ENCODE measurements at places on chromosomes 5 and 9. TPM values are rescaled to one million over a fixed set of nuclear protein-coding genes. Genes with fewer than 3 reads are reported as not detected.

DNA sequence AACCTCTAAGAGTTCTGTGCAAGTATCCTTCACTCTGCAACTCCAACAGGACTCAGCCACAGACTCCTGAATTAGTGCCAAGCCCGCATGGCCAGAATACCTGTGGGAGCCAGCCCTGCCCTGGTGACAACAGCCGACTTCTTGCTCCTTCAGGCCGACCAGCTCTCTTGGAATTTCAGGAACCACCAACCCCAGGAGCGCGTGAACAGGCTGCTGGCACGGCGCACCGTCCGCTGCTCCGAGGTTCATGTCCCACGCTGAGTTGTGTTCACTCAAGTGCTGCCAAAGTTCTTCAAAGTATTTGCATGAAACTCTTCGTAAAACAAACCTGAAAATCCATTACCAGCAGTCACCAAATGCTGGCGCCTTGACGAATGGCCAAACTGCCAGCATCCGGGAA, 232.8 kb downstream of the NR2F1-AS1 start:
- peak; percentile 13 for DNase-seq
- no peak overlapping the region for H3K4me3 ChIP-seq
- H3K4me1 ChIP-seq, result no peaks in the 10 kb centered on the region
- H3K27me3 ChIP-seq, result no peaks in the 10 kb centered on the region

DNA sequence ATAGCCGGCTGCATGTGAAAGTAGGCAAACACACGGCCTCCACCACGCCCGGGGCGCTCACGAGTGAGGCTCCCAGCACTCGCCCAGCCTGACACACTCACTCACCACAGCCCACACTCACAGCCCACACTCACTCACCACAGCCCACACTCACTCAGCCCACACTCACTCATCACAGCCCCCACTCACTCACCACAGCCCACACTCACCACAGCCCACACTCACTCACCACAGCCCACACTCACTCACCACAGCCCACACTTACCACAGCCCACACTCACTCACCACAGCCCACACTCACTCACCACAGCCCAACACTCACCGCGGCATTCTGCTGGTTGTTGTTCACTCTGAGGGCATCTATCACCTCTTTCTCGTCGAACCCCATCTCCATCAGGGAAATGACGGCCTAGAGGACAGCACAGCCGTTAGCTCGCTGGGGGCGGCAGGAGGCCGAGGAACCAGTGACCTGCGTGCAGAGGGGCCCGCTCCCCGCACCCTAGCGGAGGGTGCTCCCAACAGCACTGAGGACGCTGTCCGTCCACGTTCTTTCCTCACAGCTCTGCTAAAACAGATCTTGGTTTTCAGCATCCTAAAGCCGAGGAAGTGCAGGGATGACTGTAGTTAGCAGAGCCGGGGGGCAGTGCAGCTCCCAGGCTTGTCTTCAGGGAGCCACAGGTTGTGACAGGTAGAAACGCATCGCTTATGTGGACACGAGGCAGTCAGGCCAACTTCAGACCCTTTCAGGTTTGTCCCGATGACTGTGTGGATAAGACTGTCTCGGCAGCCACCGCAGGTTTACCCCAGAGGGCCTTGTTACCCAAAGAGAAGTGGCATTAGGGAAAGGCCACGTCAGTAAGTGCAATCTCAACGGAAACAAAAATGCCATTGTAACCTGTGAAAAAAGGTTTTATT, 21.6 kb downstream of the UBAC1 start:
- H3K27ac ChIP-seq, result no peak overlapping the region
- no peak for DNase-seq
- H3K36me3 ChIP-seq, result peaks cover 23% of the 10 kb centered on the region

Gene LHX6
- total RNA-seq, result 1.2 TPM

DNA sequence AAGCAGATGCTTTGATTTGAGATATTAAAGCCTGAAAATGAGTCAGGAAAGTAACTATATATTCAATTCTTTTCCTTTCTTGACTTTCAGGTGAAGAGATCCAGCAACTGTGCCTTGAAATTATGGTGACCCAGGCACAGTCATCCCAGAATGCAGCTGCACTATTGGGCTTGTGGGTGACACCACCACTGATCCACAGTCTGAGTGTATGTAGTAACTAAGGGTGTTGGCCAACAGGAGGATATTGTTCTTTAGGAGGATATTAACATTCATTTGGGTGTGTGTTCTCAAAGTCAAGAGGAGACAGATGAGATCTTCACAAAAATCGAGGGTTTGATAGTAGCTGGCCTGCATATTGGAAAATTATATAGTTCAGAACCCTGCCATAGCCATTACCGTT, 53.2 kb downstream of the HACD4 start:
- H3K36me3 ChIP-seq, result peaks cover 12% of the 10 kb centered on the region
- no peak overlapping the region for H3K27ac ChIP-seq
- no peak overlapping the region for H3K4me3 ChIP-seq
- H3K4me1 ChIP-seq, result no peaks in the 10 kb centered on the region
- DNase-seq, result no peak

DNA sequence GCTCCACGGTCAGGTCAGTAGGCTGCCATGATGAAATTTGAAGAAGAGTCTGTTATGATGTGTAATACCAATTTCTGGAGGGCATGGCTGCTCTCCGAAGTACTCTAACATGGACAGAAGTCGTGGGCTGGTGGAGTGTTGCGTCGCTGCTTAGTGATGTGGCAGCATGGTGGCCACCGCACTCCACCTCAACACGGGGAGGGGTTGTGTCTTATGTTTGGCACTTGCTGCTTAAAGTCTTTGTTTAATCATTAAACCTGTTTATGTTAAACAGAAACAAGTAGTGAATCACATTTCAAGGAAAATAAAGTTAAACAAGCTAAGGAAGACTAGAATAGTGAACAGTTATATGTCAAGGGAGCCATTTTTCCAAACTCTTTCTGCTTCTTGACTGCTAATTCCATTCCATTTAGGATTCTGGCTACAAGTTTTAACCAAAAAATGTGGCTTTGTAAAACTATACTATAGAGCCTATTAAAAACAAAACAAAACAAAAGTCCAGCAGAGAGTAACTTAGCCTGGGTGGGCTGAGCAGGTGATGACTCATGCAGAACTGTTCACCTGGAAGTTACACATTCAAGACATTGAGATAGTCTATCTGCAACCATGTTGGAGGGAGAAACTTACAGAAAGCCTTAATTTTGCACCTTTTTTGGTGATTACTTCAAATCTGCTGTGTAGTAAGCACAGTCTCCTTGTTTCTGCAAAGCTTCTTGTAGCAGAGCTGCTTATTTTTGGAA, 9.5 kb downstream of the HABP4 start:
- H3K36me3 ChIP-seq, result no peaks in the 10 kb centered on the region
- no peaks in the 10 kb centered on the region for H3K4me1 ChIP-seq
- H3K4me3 ChIP-seq, result no peak overlapping the region
- H3K27me3 ChIP-seq, result no peaks in the 10 kb centered on the region

DNA sequence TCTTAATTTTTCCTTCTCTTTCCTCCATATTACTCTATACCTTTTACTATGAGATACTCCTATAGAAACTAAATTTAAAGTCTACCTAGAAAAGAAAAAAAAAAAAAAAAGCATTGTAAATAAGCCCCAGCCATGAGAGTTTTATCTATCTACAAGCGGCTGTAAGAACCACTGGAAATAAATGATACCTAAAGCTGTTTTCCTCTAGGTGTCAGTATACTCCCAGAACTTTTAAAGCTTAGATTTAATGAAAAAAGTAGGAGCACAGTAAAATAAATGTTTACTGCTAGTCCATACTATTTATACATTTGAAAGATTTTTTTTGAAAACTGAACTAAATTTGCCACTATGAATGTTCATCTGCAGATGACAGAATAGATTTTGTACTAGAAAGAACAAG, 26.2 kb downstream of the TYRP1 start:
- H3K4me1 ChIP-seq, result no peaks in the 10 kb centered on the region
- DNase-seq, result no peak
- no peaks in the 10 kb centered on the region for H3K27me3 ChIP-seq
- no peak overlapping the region for H3K4me3 ChIP-seq
- H3K36me3 ChIP-seq, result no peaks in the 10 kb centered on the region

DNA sequence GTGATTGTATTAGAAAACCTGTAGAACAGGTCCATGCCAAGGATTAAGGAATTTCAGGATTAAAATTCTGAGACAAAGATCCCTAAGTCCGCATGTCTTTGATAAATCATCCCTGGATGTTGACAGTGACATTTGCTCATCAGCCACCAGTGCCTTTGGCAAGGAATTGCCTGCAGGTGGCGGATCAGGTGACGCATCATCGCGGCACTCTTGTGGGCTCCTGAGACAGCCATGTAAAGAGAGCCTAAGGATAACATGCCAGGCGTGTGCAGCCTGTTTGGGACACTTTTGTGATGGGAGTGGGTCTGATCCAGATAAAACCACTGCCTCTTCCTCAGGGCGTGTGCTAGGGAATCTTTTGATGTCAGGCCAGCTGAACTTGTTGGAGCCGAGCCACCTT, 40.6 kb downstream of the ADCY2 start:
- no peaks in the 10 kb centered on the region for H3K27me3 ChIP-seq
- no peaks in the 10 kb centered on the region for H3K4me1 ChIP-seq

DNA sequence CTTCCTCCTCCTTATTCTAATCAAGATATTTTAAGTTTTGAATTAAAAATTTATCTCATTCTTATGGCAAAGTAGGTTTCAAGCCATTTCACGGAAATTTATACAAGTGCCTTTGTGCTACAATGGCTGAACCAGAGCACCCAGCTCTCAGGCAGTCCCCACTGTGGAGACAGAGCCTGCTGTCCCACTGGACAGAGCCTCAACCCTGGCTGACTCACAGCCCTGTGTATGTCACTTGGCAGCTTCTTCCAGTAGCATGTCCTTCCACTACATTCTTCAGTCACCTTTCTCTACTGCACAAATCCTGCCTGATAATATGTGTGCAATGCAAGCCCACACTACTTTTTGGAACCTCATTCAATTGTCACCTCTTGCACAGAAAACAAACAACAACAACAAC, 253.1 kb downstream of the PDE4D start:
- H3K4me1 ChIP-seq, result no peaks in the 10 kb centered on the region
- H3K36me3 ChIP-seq, result no peaks in the 10 kb centered on the region
- no peaks in the 10 kb centered on the region for H3K27me3 ChIP-seq
- no peak overlapping the region for H3K4me3 ChIP-seq

Gene FAXDC2
- total RNA-seq, result 3.1 TPM

- no peak overlapping the region for H3K4me3 ChIP-seq
- no peak overlapping the region for H3K27ac ChIP-seq
- H3K36me3 ChIP-seq, result peaks cover 19% of the 10 kb centered on the region
- DNase-seq, result no peak
- H3K4me1 ChIP-seq, result no peaks in the 10 kb centered on the region
Measured at GRCh38 chr5:31413030-31413812, 118.7 kb downstream of the DROSHA start.

Gene LCN9
- total RNA-seq, result not detected

DNA sequence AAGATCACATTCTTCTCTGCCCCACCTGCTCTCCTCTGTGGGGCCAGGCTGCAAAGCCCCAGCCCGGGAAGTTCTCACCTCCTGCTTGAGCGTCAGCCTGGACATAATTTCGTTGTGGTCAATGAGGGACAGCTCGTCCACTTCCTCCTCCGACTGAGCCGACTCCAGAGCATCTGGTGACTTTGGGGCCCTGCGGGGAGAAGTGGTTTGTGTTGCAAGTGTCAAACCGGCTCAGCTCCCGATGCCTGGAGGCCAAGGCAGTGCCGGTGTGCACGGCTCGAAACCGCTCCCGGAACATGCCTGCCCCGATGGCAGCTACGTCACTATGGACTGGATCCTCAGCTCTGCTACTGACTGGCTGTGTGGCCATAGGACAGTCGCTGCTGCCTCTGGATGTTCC, 52.8 kb downstream of the PRRT1B start:
- H3K27me3 ChIP-seq, result no peaks in the 10 kb centered on the region
- H3K4me1 ChIP-seq, result no peaks in the 10 kb centered on the region
- H3K27ac ChIP-seq, result no peak overlapping the region
- H3K36me3 ChIP-seq, result peaks cover 6% of the 10 kb centered on the region
- peak; percentile 52 for DNase-seq

Gene BSPRY
- 23.5 TPM for total RNA-seq

DNA sequence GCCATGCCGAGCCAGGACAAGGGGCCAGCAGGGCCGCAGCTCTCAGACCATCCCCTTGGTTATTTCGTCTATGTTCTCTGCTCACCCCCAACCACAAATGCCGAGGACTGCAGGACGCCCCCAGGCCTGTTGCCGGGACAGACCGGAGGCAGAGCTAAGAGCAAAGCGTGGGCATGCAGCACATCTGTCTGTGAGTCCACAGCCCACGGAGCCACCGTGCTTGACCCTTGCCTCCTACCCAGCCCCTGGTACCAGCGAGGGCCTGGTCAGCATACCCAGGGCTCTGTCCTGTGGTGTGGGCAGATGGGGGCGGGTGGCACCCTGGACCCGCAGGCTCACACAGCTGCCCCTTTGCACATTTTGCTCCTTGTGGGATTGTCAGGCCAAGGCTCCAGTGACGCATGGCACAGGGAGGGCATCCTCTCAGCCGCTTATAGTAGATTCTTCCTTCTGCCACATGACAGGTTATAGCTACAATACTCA, 4.7 kb downstream of the BRD3 start:
- no peak overlapping the region for H3K27ac ChIP-seq
- peak; percentile 30 for DNase-seq
- no peak overlapping the region for H3K4me3 ChIP-seq
- H3K27me3 ChIP-seq, result no peaks in the 10 kb centered on the region
- no peaks in the 10 kb centered on the region for H3K36me3 ChIP-seq

- H3K27me3 ChIP-seq, result no peaks in the 10 kb centered on the region
- H3K36me3 ChIP-seq, result peaks cover 7% of the 10 kb centered on the region
- no peak overlapping the region for H3K4me3 ChIP-seq
- DNase-seq, result no peak
- H3K4me1 ChIP-seq, result peaks cover 44% of the 10 kb centered on the region
Measured at GRCh38 chr5:133995341-133995740, 9.4 kb downstream of the VDAC1 start.

Gene ODF2
- total RNA-seq, result 9.6 TPM

GRCh38 chr5:102554728-102555127, 55.9 kb upstream of the SLCO6A1 start:
- no peak overlapping the region for H3K4me3 ChIP-seq
- no peak overlapping the region for H3K27ac ChIP-seq
- H3K36me3 ChIP-seq, result no peaks in the 10 kb centered on the region

Gene TSSK1B
- 0.14 TPM for total RNA-seq

GRCh38 chr9:112380825-112381221, 915 bp downstream of the HSDL2 start:
- DNase-seq, result no peak
- H3K4me1 ChIP-seq, result peaks cover 41% of the 10 kb centered on the region
- H3K4me3 ChIP-seq, result peak overlapping the region; percentile 71
- H3K27ac ChIP-seq, result no peak overlapping the region
- no peaks in the 10 kb centered on the region for H3K27me3 ChIP-seq

DNA sequence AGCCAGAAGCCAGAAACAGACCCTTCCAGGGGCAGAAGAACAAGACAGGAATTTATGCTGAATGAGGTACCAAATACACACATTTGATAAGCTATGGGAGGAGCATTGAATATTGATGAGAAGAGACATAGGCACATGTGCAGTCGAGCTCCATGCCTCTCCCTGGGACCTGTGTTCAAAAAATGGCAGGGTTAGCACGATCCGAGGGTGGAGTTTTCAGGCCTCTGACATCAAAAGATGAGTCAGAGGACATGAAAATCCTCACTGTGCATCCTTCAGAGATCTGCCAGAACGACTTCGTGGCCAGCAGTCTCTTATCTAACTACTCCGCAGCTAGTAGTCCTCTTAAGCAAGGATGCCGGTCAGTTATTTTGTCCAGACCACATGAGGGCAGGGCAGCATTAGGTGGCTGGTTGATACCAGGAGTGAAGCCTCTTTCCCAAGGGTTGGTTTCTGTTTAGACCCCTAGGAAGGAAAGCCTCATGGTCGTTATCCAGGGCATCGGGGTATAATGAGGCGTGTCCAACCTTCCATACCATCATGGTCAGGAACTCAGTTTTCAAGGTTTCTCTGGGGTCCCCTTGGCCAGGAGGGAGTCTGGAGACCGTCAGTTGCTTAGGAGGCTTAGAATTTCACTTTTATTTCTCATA, 11.6 kb upstream of the CMBL start:
- no peak overlapping the region for H3K4me3 ChIP-seq
- H3K4me1 ChIP-seq, result no peaks in the 10 kb centered on the region
- no peak for DNase-seq
- H3K27me3 ChIP-seq, result no peaks in the 10 kb centered on the region
- no peaks in the 10 kb centered on the region for H3K36me3 ChIP-seq

Gene MORN5
- total RNA-seq, result 0.71 TPM

All from pancreas (tissue), 10 donors.